ENCODE measurements at places on chromosomes 16 and 17.

DNA sequence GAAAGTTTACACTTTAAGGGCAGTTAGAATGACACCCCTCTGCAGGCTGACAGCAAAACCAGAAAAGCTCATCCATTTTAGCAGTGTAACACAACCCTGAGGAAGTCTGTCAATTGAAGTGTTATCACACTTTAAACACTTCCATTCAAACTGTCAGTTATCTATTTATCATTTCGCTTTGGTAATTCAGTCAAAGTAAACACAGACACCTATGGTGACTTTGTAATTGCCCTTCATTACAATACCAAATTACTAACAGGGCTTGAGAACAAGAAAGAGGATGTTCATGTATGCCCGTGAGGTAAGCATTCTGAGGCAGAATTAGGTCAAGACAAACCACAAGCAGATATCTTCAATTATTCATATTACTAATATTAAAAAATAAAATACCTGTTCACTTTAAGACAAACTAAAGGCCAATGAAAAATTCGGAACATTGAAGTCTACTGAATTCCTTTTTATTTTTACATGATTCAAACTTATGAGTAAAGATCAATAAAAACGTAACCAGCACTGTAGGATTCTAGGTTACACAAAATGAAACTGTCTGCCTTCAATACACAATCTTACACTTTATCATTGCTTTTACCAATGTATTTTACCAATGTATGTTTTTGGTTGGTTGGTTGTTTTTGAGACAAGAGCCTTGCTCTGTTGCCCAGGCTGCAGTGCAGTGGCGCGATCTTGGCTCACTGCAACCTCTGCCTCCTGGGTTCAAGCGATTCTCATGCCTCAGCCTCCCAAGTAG is 57.1 kb downstream of the BRIP1 start:
- no peak for DNase-seq

GRCh38 chr17:42623271-42623670 is 13.8 kb downstream of the TUBG1 start:
- DNase-seq: no peak

DNA sequence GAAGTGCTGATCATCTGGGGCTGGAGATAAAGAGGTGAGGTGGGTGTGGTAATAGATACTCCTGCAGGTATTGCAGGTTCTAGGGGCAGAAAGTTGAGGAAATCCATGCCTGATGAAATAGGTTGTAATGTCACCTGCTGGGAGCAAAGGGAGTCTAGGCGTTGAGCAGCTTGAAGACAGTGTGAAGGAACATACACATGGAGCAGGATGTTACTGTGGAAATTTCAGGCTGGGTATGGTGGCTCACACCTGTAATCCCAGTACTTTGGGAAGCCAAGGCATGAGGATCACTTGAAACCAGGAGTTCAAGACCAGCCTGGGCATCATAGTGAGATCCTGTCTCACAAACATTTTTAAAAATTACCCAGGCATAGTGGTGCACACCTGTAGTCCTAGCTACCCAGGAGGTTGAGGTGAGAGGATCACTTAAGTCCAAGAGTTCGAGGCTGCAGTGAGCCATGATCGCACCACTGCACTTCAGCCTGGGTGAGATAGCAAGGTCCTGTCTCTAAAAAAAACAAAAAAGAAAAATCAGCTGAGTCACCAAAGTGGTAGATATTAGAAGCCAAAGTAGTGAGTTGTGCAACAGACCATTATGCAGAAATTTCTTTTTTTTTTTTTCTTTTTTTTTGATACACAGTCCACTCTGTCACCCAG is 9.1 kb upstream of the CRYBA1 start:
- DNase-seq: no peak

GRCh38 chr17:62791235-62791734 is 16.8 kb downstream of the MARCHF10 start:
- no peak for DNase-seq

GRCh38 chr16:82603784-82604411 is 22.9 kb upstream of the CDH13 start:
- DNase-seq: no peak

GRCh38 chr17:16511593-16511992 is 19.6 kb upstream of the LRRC75A start:
- no peak for DNase-seq

- no peak for DNase-seq
Observed at GRCh38 chr17:6196355-6196754, 126.2 kb downstream of the WSCD1 start.

- no peak for DNase-seq
Observed at GRCh38 chr17:14904386-14904785, 360.7 kb downstream of the PMP22 start.

DNA sequence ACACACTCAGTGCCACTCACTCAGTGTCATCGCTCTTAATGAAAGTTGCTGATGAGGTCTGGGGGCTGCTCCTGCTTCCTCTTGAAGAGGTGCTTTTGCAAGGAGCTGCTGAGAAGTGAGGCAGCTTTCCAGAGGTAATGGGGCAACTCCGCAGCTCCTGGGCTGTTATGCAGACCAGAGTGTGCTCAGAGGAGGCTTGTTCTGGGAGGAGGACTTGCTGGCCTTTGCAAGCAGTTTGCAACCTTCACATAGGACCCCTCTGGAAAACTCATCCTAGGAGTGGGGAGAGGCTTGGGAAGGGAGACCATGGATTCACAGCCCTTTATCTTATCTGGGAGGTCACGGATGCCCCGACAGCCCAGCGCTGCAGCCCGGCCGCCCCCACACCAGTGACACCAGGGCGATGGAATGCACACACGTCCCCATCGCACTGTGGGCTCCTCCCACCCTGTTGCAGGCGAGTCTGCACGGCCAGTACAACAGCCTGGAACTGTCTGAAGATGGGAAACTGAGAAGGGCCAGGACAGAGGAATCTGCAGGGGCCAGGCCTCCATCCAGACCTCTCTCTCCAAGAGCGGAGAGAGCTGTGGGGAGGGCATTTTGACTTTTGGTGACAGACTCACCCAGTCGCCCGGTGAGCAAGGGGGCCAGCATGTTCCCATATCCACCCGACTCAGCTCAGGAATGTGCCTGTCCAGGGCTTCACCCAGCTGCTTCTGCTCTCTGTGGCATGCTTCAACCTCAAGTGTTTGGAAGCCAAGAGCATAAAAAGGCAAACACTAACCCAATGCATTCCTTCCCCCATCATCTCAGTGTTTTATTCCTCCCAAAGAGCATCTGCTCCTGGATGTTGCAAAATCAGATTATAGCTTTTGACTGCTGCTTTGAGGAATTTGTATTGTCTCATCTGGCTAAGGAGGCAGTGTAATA is 78.6 kb upstream of the ZNF469 start:
- DNase-seq: no peak

- no peak for DNase-seq
Observed at GRCh38 chr17:17915183-17915582, 57.0 kb downstream of the TOM1L2 start.

- DNase-seq: no peak
Observed at GRCh38 chr16:77986011-77986740, 36.2 kb upstream of the CLEC3A start.

- DNase-seq: peak; percentile 65
Observed at GRCh38 chr17:38735161-38735997, 5.2 kb downstream of the CISD3 start.

GRCh38 chr17:77248216-77249114 is 107.7 kb downstream of the SEC14L1 start:
- no peak for DNase-seq

- DNase-seq: no peak
Observed at GRCh38 chr17:75476752-75477489, 20.5 kb downstream of the TMEM94 start.

- DNase-seq: no peak
Observed at GRCh38 chr16:3776316-3776715, 59.0 kb upstream of the TRAP1 start.

DNA sequence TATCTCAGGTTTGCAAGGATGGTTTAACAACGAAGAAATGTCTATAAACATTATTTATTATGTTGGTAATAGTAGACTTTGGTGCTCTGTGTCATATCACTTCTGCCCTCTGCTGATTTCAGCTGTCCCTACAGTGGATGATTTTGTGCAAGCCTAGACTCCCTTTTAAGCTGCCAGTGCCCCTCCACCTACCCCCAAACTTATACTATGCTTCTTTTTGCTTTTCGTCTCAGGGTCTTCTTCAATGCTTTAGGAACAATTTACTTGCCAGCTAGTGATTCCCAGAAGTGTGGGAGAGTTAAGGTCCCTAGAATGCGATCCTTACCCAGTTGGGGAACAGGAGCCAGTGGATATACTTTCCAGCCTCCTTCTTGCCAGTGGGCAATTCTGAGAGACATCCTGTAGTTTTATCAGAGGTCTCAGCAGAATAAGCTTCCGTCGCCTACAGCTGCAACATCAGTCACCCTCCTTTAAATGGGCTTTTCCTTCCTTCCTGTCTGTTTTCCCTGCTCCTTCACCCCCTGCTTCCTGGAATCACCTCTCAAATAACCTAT is 4.1 kb downstream of the ICAM2 start:
- no peak for DNase-seq

DNA sequence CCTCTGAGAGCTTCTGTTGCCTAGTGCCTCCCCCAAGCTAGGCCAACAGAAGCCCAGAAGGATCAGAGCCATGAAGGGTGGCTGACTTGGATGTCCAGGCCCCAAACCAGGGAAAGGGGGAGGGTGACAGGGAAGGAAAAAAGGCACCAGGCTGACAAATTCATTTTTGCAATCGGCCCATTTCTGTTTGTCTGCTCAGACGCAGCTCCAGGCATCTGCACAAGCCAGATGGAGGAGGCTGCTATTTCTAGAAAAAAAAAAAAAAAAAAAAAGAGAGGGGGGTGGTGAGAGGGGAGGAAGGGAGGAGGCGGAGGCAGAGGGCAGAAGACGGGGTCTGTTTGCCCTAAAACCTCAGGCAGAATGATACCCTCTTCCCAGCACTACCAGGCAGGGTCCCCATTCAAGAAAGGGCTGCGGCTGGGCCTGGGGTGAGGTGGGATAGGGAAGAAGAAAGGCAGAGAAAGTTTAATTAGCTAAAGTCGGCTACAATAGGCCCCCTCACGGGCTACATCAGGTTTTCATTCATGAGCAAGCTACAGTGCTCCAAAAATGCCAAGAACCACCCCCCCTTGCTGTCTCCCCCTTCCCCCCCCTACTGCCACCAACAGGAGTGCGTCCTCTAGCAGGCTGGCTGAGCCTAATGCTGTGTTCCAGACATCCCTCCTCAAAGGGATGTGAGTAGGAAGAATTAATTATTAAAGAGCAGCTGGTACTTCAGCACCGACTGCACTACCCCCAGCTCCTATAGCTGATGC is 2.4 kb downstream of the HDAC5 start:
- no peak for DNase-seq

DNA sequence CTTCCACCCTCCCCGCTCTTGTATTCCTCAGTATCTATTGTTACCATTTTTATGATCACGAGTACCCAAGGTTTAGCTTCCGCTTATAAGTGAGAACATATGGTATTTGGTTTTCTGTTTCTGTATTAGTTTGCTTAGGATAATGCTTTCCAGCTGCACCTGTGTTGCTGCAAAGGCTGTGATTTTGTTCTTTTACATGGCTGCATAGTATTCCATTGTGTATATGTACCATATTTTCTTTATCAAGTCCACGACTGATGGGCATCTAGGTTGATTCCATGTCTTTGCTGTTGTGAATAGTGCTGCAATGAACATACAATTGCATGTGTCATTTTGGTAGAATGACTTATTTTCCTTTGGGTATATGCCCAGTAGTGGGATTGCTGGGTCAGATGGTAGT is 79.7 kb upstream of the EFCAB3 start:
- DNase-seq: no peak

GRCh38 chr16:21664801-21665492 is 1.2 kb downstream of the OTOA start:
- no peak for DNase-seq

DNA sequence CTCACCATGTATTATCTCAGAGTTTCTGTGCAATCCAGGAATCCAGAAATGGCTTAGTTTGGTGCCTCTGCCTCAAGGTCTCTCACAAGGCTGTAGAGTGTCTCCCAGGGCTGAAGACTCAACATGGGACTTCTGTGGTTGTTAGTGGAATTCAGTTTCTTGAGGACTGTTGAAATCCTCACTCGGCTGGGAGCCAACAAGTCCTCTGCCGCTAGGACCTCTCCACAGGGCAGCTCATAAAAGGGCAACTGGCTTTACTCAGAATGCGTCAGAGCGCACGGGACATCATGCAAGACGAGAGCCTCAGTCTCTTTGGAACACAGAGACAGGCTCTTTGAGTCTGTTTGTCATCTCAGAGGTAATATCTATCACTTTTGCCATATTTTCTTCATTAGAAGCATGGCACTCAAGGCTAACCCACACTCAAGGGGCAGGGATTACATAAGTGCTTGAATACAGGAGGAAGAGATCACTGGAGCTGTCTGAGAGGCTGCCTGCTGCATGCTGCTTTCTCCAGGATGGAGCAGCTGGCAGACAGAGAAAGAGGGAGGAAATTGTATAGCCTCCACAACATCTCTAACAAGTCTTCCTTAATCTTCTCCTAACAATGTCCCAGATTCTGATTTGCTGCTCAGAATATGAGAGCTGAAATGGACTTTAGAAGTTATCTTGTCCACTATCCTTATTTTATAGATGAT is 97.5 kb upstream of the ASIC2 start:
- no peak for DNase-seq

DNA sequence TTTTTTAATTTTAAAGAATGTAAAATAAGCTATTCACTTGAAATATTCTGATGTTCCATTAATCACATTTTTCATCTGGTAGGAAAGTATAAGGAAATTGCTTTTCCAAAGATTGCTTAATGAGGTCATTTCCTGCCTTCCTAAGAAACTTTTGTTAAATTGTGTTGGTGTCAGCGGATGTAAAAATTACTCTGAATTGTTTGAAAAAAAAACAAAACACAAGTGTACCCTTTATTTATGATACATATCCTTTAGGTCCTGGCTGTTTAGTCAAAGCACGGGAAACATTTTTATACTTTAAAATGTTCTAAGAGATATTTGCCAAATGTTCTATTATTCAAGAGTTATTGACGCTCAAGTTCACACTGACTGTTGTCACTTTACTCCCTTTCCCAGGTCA is 1357.4 kb upstream of the GOT2 start:
- DNase-seq: no peak

DNA sequence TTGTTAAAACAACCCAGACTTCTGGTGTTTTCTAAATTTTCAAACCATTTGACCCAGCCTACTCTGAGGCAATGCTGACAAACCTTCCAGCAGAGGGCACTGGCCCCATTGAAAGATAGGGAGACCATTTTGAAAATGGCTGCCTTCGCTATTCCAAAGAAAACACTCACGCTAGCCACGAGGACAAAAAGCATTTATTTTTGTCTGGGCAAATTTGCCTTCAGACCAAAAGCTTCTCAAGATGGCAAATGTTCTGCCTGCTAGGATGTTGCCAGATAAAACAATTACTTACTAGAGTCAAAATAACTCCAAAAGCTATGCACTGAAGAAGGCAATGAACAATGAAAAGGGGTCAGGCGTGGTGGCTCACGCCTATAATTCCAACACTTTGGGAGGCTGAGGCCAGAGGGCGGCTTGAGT is 296.7 kb upstream of the IRX5 start:
- no peak for DNase-seq

Measured in stimulated activated CD8-positive, alpha-beta memory T cell treated with anti-CD3 and anti-CD28 coated beads, Interleukin-2, amount 100 ng/mL, for 1 hour (primary cell).